ENCODE measurements at places on chromosomes 11 and 22. TPM values are rescaled to one million over a fixed set of nuclear protein-coding genes. Genes with fewer than 3 reads are reported as not detected.

- DNase-seq, result peak; percentile 81
These were observed 13.6 kb upstream of the CDC42EP1 start for GRCh38 chr22:37546437-37547250.

DNA sequence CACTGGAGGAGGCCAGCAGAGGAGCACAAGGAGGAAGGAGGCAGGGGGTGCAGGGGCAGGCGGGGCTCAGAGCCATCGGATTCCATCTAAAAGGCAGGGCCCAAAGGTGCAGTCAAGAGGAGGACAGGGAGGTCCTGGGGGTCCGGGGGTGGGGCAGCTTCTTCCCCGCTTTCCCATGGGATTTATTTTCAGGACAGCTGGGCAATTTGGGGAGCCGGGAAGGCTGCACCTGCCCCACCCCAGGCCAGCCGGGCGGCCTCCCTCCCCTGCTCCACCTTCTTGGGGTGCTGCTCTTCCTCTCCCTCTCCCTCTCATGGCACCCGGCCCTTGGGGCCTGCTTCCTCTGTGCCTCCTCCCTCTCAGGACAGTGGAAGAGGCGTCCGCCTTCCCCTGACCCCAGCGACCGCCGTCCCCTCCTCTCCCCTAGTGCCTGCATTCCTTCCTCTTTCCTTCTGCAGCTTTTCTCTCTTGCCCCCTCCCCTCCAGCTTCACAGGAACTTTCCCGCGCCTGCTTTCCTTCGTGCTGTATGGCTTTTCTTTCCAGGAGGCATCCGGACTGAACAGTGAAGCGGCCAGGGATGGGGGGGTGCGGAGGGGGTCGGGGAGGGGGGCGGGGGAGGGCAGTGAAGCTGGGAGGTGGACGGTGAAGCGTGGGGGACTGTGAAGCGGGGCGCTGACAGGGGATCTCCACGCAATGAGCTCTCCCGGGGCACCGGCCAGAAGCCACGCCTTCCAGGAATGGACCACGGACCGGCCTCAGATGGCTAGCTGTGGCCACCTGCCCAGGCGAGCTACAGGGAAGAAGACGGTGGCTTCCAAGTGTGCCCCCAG is 26.9 kb downstream of the APOBEC3H start:
- no peak for DNase-seq

GRCh38 chr22:19799322-19800190 is 39.0 kb downstream of the TBX1 start:
- no peak for DNase-seq

- no peak for DNase-seq
These were observed 935 bp downstream of the TRIM68 start for GRCh38 chr11:4607096-4607495.

DNA sequence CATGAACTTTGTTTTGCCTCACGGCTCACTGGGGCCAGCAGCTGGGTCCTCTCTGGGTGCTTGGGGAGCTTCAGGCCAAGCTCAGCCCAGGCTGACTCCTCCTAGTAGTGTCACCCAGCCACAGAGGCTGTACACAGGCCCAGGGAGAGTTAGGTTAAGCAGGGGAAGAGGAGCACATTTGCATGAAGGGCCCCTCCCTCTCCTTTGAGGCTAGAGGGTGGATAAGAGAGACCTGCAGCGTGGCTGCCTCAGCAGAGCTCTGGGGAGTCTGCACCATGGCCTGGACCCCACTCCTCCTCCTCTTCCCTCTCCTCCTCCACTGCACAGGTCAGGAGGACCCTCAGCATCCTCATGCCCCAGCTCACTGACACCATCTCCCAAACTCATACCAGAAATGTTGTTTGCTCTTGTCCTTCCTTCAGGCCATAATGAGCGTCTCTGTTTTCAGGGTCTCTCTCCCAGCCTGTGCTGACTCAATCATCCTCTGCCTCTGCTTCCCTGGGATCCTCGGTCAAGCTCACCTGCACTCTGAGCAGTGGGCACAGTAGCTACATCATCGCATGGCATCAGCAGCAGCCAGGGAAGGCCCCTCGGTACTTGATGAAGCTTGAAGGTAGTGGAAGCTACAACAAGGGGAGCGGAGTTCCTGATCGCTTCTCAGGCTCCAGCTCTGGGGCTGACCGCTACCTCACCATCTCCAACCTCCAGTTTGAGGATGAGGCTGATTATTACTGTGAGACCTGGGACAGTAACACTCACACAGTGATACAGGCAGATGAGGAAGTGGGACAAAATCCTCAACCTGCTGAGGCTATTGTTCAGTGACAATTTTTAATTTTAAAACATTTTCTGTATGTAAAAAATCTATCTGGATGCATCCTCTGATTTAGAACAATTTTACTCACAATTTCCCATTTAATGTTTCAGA is 82.4 kb upstream of the VPREB1 start:
- DNase-seq, result no peak

DNA sequence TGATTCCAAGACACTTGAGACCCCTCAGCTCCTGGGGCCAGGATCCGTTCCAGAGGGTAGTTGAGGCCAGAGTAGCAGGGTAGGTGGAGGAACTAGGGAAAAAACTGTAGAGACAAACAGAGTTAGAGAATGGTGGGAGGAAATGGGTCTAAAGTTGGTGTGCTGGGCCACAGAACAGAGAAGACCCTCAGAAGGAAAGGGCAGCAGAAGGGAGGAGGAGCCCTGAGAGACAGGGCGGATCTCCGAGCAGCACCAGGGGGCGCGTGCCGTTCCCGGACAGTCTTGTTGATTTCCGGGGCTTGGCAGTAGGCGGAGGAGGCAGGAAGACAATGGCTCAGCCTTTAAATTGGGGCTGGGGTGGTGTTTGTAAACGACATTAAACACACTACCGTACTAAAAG is 2.4 kb upstream of the CECR2 start:
- no peak for DNase-seq

GRCh38 chr22:31754813-31755212 is 994 bp downstream of the DEPDC5 start:
- no peak for DNase-seq

- no peak for DNase-seq
These were observed 1.6 kb downstream of the SLN start for GRCh38 chr11:107710301-107710700.

- no peak for DNase-seq
These were observed 42.2 kb upstream of the DNAJB7 start for GRCh38 chr22:40904101-40904500.

DNA sequence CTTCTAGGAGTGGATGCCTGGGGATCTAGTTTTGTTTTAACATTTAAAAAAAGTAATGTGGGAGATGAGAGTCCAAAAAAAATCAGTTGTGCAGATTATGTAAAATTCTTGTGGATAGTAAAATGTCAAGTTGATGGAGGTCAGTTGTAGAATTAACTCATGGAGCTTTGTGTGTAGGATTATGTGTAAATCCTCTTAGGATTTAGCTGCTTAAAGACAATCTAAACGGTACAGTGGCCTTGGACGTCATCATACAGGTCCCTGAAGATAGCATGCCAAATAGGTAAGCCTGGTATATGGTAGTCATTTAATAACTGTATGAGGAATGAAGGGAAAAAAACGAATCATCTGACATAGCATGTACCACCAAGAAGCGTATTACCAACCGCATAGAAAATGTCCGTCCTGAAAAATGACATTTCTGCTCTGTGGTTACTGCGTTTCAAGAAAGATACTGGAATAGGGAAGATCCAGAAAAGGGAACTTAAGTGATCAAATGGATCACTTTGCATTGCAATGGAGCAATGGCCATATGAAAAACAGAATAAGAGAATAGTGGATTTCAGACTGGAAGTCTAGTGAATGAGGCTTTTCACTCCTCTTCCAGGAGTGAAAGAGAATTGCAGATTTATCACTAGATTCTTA is 61.3 kb downstream of the BCL2L13 start:
- DNase-seq, result no peak

DNA sequence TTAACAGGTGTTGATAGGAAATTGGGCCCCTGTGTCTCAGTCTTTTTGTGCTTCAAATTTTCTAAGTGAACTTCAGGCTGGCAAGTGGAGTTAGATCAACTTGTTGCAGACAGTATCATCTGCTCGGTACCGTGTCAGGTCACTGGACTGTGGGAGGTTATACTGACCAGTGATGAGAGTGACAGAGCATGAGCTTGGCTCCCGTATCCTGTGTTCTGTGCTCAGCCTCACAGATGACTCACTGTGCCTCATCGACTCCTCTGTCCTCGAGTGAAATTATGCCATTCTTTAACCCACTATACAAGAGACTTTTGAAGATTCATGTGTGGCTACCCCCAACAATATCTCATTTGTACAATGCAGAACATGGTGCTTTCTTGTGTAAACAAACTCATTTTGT is 7.9 kb downstream of the GRAP2 start:
- no peak for DNase-seq

DNA sequence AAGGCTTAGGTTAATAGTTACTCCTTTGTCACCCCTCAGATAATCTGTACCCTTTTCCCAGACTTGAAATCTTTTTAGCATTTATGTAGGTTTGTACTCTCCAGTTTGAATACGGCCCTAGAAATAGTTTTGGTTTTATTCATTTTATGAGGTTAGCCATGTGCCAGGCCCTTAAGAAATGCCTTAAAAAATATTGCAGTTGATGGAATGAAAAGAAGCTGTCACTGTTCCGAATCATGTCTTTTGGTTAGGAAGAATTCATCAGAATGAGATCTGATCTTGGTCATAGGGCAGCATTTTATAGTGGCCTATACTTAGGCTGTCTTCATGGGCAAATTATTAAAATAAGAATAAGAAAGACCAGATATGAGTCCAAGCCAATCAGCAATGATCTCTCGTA is 14.8 kb upstream of the PRSS23 start:
- DNase-seq, result no peak

GRCh38 chr11:45730014-45730413 is 64.6 kb upstream of the CHST1 start:
- DNase-seq, result no peak

- no peak for DNase-seq
These were observed 16.4 kb upstream of the FCHSD2 start for GRCh38 chr11:73158356-73159051.

GRCh38 chr11:38598418-38598817 is 2000.4 kb upstream of the RAG2 start:
- DNase-seq, result no peak

- no peak for DNase-seq
These were observed 32.7 kb downstream of the POLR3H start for GRCh38 chr22:41511521-41511968.

GRCh38 chr11:122843281-122844141 is 5.2 kb downstream of the CRTAM start:
- DNase-seq, result no peak

- DNase-seq, result no peak
These were observed 36.8 kb upstream of the ADORA2A start for GRCh38 chr22:24390576-24390975.

DNA sequence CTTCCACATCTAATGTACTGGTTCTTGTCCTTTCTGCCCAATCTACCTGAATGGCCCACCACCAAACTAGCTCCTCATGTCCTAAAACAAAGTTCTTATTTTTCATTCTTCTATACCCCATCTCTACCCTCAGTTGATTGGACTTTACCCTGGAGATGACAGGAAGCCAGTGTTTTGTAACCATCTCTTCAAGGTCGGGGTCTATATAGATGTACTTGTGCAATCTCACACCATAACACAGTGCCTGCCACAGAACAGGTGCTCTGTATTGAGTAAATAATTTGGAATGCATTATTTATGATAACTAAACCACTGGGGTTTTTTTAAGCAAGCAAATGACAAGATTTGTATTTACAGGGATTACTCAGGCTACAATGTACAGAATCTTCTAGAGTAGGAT is 76.7 kb upstream of the FAM181B start:
- no peak for DNase-seq

- DNase-seq, result no peak
These were observed 2.3 kb downstream of the CHID1 start for GRCh38 chr11:908273-908672.

DNA sequence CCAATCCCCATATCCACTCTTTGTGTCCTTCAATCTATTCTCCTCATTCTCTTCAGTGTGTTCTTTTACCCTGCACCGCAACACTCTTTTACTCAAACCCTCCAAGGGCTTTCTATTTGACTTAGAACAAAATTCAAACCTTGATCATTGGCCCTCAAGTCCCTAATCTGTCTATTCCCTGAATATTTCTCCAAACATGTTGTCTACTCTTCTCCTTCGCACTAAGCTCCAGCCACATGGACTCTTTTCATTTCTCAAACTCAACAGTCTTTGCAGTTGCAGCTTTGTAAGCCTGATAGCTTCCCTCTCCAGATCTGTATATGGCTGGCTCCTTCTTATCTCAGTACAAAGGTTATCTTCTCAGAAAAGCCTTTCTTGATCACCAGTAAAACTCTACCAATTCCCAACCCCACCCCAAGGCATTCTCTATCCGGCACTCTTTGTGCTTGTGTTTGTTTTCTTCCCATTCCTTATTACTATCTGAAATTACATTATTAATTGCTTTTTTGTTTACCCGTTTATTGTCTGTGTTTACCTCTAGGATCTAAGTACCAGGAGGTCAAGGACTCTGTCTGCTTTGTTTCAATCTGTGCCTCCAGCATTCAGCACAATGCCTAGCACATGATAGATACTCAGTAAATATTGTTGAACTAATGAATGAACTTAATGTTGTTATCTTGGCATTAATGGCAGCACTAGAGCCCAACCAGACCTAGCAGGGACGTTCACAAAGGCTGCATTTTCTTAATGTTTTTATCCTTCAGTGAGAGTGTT is 147.4 kb downstream of the BBOX1 start:
- no peak for DNase-seq

GRCh38 chr22:48803171-48803947 is 1024.3 kb downstream of the BRD1 start:
- peak; percentile 43 for DNase-seq

DNA sequence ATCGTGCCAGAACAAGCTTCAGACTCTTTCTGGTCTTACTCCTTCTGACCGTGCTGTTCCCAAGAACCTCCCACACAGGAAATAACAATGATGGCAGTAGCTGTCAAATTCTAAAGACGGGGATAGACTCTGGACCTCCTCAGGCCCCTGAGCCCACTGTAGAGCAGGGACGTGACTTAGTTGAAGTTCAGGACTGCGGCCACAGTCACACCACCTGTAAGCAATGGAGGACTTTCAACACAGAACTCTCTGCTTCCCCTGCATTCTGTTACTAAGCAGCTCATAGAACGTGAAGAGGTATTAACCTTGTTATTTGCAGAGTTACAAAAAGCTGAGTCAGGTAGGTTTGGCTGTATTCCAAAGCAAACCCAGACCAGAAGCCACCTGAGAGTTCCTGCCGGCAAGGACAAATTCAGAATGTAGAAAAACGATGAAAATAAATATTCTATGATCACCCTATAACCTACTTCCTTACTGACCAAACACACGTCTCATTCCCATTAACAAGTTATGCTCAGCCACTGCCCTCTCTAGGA is 12.7 kb downstream of the TMEM45B start:
- no peak for DNase-seq

DNA sequence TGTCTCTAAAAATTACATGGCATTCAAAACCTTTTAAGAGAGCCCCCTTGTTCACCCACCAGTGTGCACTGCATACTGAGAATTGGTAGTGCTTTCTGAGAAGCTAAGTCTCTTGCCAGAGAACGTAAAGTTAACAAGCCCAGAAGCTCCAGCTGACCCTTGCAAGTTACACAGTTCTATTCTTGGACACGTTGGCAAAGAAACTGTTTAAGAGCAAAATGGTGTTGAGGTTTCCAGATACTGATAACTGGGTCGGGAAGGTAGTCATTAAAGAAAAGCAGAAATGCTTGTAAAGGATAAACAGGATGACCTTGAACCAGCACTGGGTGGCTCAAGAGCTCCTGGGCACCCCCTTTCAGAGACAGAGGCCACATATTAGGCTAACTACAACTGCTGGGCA is 284.8 kb downstream of the CADM1 start:
- DNase-seq, result no peak

The KCNQ1OT1 gene
- total RNA-seq, result 2.0 TPM

The C11orf52 gene
- total RNA-seq, result 9.8 TPM

The HEPACAM gene
- total RNA-seq, result 0.14 TPM

The PYGM gene
- 2.0 TPM for total RNA-seq

The RNF121 gene
- total RNA-seq, result 26.8 TPM

Measured in upper lobe of right lung (tissue), 1 donor.